ENCODE measurements at places on chromosomes 12 and 14.

DNA sequence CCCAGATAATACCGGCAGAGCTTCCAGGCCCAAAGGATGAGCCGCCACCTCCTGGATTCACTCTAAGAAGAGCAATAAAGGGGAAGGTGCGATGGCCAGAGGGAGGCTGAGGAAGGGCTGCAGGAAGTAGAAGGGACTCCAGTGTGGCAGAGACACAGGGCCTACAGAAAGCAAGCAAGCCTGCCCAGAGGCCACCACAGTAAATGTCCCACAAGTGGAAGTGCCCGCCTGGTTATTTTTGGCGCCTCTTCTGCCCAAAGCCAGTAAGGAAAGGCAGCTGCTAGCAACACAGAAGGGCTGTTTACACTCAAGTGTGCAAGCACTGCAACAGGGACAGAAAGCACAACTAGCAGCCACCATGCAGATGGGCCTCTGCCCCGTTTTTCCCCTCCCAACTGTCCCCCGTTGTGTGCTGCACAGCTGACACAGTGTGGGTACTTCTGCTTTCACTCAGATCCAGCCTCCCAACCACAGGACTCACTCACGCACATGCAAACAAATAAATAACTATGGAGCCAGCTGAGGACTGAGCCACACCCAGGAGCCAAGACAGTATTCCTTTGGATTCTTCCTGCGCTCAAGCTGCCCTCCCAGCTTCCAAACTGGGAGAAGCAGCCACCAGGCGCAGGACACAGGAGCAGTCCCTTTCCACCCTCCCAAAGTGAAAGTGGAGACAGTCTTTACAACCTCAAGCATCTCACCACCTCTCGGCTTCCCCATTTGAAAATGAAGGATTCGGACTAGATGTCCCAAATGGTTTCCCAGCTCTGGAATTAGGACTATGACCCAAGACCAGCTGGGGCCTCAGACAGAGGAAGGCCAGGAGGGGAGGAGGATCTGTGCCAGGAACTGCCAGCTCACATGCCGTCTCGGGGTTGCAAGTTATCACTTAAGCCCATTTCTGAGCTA lies 40.0 kb upstream of the PNMA1 start:
- DNase-seq: no peak

GRCh38 chr14:58141893-58142292 lies 10.1 kb downstream of the ARMH4 start:
- DNase-seq: no peak

DNA sequence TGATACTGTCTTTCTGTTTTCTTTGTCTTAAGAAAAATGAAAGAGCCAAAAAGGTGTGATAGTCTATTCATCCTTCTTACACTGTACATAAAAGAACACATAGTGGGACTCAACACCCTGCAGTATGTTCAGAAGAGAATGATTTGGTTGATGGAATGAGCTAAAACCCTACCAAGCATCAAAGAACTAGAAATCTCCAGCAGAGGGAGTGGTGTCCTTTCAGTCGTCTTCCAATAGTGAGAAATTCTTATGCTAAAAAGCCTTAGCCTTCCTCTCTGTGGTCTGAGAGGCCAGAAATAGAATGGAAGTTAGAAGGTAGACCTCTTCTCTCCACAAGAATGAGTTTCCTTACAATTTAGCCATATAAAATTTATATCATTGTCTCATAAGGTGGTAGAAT lies 393.4 kb upstream of the SEL1L start:
- DNase-seq: no peak

GRCh38 chr12:112005419-112006395 lies 7.3 kb downstream of the TMEM116 start:
- no peak for DNase-seq

DNA sequence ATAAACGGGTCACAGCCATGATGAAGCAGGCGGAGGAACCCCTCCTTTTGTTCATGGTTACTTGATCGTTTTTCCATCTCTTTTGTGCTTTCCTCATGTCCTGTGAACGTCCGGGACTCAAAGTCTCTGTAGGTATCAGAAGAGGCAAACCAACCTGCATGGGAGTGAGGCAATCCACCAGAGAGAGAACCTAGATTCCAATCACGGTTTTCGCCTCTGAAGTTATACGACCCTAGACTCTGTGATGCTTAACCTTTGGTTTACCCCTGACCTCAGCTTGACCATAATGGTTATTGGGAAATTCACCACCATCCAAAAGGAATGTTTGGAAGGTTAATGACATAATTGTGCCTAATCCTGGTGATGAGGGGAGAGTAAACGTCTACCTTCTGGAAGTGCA lies 186.8 kb upstream of the PRICKLE1 start:
- no peak for DNase-seq

GRCh38 chr14:50964683-50965390 lies 20.6 kb upstream of the PYGL start:
- DNase-seq: no peak

GRCh38 chr12:101186291-101186690 lies 23.7 kb downstream of the SLC5A8 start:
- no peak for DNase-seq

- no peak for DNase-seq
Observed at GRCh38 chr12:89166525-89166934, 185.8 kb downstream of the DUSP6 start.

DNA sequence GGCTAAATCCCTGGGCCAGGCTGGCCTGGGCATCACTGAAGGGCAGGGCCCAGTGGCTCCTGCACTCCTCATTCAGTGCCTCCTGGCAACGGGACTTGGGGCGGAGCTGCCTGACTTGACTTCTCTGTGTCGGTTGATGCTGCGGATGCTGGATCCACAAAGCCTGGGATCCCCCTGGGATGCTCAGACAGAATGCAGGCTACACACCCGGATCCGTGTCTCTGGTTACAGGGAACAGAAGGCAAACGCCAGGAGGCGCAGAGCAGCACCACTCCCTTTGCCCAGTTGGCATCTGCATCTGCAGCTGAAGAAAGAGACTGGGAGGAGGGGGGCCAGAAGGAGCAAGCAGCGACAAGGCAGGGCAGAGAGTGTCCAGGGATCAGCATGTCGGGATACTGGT lies 154.5 kb upstream of the FKBP4 start:
- peak; percentile 61 for DNase-seq

- no peak for DNase-seq
Observed at GRCh38 chr12:45214749-45215418, 1.0 kb upstream of the ANO6 start.

DNA sequence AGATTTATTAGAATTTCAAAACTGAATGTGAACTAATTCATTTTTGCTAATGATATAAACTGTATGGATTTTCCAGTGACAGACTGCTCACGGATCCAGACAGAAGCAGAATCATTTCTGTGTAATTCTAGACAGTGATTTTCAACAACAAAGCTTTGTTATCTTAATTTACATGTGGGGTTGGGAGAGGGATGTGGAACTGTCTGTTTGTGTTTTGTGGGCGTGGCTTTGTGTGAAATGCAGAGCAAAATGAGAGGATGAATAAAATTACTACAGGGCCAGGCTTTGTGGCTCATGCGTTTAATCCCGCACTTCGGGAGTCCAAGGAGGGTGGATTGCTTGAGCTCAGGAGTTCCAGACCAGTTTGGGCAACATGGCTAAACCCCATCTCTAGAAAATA lies 834.7 kb downstream of the GALC start:
- no peak for DNase-seq

GRCh38 chr14:103871596-103872480 lies 24.5 kb upstream of the PPP1R13B start:
- no peak for DNase-seq

- no peak for DNase-seq
Observed at GRCh38 chr14:103476631-103477030, 46.0 kb downstream of the CKB start.

- no peak for DNase-seq
Observed at GRCh38 chr14:93078870-93079269, 36.9 kb downstream of the ITPK1 start.

DNA sequence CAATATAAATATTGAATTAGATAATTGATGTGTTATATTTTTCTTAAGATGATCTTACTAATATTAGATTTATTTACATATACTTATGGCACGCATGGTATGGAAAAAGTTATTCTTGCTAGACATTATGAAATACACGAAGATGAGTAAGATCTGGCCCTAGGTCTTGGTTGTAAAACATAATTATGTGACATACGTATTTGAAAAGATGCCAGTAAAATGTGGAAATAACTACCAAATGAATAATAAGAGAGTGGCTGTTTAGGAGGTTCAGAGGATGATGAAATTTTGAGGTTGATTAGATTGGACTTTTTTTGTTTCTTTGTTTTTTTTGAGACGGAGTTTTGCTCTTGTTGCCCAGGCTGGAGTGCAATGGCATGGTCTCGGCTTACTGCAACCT lies 41.3 kb downstream of the FANCM start:
- no peak for DNase-seq

DNA sequence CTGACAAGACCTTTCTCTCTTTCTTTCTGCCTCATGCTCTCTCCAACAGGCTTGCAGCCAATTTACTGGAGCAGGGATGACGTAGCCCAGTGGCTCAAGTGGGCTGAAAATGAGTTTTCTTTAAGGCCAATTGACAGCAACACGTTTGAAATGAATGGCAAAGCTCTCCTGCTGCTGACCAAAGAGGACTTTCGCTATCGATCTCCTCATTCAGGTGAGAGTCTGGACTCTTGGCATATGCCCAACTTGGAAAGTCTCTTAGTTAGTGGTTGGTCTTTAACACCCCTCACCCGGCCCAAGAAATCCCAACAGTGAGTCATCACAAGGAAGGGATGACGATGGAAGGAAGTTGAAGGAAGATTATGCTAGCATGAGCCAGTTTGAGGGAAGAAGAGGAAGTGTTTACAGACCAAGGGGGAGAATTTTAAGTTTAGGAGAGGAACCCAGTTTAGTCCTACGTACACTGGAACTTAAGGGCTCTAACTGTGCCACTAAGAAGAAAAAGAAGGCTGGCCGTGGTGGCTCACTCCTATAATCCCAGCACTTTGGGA lies 189.7 kb downstream of the ETV6 start:
- no peak for DNase-seq

GRCh38 chr12:45582536-45582935 lies 147.0 kb upstream of the ARID2 start:
- no peak for DNase-seq

DNA sequence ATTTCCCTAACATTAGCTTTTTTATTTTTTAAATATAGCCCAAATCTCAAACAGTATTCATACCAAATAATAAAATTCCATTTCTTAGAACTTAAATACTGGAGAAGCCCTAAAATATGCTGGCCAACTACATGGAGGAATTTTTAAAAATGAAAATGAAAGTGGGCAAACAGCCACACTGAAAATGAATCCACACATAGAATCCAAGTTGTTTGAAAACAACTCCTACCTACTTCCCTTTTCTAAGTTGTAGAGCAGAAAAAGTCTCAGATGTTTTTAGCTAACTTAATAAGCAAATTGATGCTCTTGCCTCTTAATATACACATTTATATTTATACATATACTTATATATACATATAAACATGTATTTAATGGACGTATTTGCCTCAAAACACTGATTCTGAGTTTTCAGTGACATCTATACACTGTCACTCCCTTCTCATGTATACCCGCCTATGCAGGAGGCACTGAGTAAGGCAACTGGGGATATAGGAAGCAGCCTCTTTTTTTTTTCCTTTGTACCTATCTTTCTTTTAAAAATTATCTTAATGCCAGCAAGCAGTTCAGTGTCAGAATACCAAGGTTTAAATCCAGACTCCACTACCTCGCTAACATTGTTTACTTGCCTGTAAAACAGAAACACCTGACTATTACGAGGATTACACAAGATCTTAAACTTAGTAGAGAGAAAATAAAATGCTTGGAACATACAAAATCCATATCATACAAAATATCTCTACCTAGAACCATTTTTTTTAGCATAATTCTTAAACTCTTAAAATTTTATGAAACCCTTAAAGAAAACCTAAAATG lies 13.3 kb downstream of the DICER1 start:
- DNase-seq: no peak

DNA sequence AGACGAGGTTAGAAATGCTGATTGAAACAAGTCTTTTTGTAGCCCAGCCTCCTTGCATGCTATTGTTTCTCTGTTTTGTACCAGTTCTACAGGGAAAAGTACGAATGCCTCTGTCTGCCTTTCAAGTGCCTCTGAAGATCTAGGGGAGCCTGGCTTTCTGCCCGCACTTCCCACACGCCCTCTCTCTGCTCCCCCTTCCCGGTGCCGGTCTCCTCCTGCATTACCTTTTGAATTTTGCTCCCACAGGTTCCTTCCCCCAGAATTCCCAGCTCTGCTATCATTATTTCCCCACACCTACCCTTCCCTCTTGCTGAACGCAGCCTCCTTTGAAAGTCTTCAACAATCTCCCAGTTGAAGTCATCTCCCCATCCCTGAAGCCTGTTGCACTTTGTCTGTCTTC lies 689.7 kb downstream of the BCL11B start:
- no peak for DNase-seq

- no peak for DNase-seq
Observed at GRCh38 chr12:49905718-49906314, 2.1 kb upstream of the FAIM2 start.

GRCh38 chr14:70789961-70790360 lies 19.4 kb downstream of the MAP3K9 start:
- DNase-seq: no peak

- no peak for DNase-seq
Observed at GRCh38 chr12:29035112-29035511, 114.0 kb upstream of the FAR2 start.

DNA sequence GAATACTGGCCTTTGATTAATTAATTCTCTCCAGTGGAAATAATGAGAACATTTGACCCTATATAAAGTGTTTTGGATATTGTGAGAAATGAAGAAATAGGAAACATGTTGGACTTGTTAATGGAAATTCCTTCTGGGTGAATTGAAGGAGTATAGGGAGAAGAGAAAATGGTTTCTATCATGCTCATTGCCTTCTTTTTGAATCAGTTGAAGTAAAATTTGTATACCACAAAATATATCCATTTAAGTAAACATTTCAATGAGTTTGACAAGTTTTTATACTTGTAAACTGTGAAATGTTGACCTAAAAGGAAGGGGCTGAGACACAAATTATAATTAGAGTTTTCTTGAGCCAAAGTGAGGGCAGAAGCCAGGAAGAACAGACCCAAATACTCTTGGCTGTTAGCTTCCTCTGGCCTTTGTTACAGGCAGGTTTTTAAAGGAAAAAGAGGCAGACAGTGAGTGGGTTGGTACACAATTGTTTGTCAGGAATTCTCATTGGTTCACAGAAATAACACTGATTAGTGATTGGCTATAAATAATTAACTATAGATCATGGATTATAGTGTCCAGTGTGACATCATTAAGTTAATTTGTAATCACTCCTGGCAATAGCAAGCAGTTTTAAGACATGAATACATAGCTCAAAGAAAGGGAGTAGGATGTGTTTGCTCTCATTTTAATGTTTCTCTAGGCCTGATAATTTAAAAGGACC lies 826 bp downstream of the ZNF705A start:
- no peak for DNase-seq

DNA sequence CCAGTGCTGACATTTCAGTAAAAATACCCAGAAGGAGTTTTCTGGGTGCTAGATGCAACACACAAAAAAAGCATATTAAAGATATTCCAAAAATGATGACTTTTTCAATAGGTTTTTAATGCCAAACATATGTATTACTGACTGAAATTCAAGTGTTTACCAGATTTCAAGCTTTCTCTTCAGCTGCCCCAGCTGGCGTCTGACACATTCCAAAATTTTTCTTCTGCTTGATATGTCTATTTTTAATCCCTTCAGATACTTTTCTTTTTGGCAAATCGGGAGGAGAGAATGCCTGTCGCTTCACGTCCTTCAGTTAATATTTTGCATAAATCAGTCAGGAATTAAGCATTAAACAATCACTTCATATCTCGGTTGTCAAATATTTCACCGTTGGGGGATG lies 7.1 kb upstream of the CCDC60 start:
- DNase-seq: no peak

All from GOT3 (cell line).